ENCODE measurements at places on chromosomes 1 and 21.

GRCh38 chr1:242691610-242691945 is 167.1 kb upstream of the PLD5 start:
- DNase-seq, result no peak

- DNase-seq, result no peak
Measured at GRCh38 chr1:201404055-201404454, 4.9 kb upstream of the LAD1 start.

- no peak for DNase-seq
Measured at GRCh38 chr1:162663086-162663485, 30.8 kb downstream of the DDR2 start.

- DNase-seq, result no peak
Measured at GRCh38 chr1:1777583-1777899, 729 bp downstream of the NADK start.

GRCh38 chr1:17963513-17963912 is 144.1 kb upstream of the IGSF21 start:
- DNase-seq, result no peak

- DNase-seq, result peak; percentile 29
Measured at GRCh38 chr1:182080955-182081582, 19.6 kb upstream of the ZNF648 start.

- no peak for DNase-seq
Measured at GRCh38 chr1:82015444-82015843, 214.7 kb downstream of the ADGRL2 start.

GRCh38 chr1:241870336-241870735 is 22.3 kb downstream of the EXO1 start:
- DNase-seq, result no peak

- DNase-seq, result peak; percentile 21
Measured at GRCh38 chr1:248872752-248873408, 14.0 kb upstream of the ZNF692 start.

GRCh38 chr21:25790122-25790877 is 55.5 kb downstream of the GABPA start:
- DNase-seq, result peak; percentile 76

GRCh38 chr1:25011275-25011674 is 81.2 kb upstream of the RUNX3 start:
- DNase-seq, result no peak

DNA sequence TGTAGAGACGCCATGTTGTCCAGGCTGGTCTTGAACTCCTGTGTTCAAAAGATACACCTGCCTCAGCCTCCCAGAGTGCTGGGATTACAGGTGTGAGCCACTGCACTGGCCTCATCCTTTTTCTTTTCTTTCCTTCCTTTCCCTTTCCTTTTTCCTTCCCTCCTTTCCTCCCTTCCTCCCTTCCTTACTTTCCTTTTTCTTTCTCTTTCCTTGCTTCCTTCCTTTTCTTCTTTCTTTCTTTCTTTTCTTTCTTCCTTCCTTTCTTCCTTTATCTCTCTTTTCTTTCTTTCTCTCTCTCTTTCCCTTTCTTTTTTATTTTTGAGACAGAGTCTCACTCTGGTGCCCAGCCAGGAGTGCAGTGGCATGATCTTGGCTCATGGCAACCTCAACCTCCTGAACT is 5.8 kb downstream of the FAM229A start:
- no peak for DNase-seq
